ENCODE measurements at places on chromosomes 1 and 21.

- no peak for DNase-seq
Measured at GRCh38 chr21:45432575-45433255, 27.8 kb downstream of the COL18A1 start.

- DNase-seq = no peak
Measured at GRCh38 chr1:39230261-39231190, 26.0 kb downstream of the MACF1 start.

DNA sequence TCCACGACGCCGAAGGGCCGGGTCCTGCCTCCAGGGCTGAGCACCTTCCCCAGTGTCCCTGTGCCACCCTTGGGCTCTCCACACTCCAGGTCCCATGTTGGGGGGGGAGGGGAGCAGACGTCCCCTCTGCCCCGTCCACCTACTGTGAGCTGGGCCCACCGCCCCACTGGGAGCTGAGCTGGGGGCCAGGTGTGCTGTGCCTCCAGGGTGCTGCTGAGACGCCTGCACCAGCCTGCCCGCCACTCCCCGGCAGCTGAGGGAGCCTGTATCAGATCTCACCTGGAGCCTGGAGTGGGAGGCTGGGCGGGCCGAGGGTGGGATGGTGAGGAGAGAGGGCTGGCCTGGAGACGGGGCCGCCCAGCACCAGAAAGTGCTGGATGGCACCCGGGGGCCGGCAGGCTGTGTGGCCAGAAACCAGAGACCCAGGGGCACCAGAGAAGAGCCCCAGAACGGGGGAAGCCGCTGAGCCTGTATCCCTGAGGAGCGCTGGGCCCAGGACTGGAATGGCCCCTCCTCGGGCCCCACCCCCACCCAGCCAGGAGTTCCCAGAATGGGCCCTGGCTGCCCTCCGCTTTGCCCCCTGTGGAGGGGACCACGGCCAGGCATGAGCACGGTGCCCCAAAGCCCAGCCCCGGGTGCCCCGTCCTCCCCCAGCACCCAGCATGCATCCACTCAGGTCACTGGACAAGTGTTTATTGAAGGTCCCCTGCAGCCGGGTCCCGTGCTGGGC is 3.4 kb downstream of the TNFRSF18 start:
- DNase-seq = no peak

- DNase-seq = no peak
Measured at GRCh38 chr1:219812086-219812485, 116.3 kb downstream of the SLC30A10 start.

GRCh38 chr1:202662081-202662480 is 48.2 kb downstream of the SYT2 start:
- peak; percentile 75 for DNase-seq

GRCh38 chr1:201504799-201505502 is 2.0 kb downstream of the CSRP1 start:
- no peak for DNase-seq

DNA sequence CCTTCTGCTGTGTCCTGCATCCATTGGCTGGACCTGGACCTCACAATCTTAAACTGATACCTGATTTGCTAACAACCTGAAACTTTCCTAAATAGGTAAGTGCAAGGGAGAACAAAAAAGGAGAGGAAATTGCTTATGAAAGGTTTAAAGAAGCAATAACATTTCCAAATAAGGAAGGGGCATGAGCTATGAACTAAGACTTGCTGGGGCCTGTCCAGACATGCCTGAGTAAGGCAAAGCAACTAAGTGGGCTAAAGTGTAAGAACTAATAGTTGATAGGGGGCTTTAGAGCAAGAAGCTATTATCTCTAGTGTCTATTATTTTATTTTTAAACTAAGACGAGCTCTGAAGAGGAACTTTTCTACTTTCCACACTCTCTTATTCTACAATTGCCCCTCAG is 11.6 kb downstream of the JMJD4 start:
- DNase-seq = no peak

GRCh38 chr1:38068220-38068979 is 21.8 kb upstream of the POU3F1 start:
- DNase-seq = no peak

GRCh38 chr1:7975212-7975865 is 13.8 kb downstream of the PARK7 start:
- peak; percentile 88 for DNase-seq

DNA sequence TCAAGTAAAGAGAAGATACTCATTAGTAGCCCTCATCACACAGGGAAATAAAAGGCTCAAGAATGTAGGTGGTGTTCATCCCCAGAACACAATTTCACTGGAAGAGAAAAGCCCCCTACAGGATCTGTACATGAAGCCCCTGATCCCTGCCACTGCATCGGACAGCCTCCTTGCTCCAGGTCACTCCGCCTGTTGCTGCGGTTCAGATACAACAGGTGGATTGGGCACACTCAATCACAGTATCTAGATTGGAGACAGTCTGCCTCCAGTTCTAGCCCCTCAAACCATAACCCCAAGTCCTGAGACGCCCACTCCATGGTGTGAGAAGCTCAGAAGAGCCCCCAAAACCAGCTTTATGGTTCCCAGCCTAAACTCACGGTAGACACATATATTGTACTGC is 1.1 kb downstream of the SLAMF9 start:
- no peak for DNase-seq

DNA sequence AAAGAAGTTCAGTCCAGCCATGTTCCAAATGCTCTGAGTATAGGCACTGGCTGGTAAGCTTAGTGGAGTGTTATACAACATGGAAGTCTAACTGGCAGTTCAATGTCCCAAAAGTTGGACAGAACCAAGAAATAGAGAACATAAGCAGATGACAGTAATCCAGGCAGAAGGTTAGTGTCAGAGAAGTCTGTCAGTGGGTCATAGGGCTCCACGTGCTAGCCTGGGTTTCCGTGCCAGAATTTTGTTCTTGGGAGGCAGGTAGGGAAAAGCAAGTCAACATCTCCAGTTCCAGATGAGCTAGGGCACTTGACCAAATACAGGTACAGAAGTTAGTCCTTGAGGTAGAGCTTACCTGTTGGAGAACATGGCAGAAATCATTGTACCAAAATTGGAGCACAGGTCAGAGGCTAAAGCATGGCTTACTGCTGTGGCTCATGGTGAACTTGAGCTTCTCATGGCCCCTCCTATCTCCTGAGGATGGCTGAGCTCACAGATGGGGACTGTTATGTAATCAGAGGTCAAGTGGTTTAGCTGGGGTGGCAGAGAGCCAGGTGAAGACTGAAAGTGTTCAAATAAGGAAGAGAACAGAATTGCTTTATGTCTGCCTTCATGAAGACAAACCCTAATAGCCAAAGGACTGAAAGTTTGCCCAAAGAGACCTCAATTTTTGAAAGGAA is 170.8 kb downstream of the NFIA start:
- peak; percentile 74 for DNase-seq

DNA sequence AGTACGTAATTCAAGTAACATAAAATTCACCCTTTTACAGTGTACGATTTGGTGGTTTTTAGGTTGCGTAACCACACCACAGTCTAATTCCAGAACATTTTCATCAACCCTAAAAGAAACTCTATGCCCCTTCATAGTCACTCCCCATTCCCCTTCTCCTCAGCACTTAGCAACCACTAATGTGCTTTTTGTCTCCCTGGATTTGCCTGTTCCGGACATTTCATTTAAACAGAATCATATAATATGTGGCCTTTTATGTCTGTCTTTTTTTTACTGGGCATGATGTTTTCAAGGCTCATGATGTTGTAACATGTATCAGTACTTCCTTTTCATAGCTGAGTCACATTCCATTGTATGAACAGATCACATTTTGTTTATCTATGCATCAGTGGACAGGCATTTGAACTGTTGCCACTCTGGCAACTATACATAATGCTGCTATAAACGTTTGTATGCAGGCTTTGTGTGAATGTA is 20.8 kb downstream of the OBSCN start:
- no peak for DNase-seq

DNA sequence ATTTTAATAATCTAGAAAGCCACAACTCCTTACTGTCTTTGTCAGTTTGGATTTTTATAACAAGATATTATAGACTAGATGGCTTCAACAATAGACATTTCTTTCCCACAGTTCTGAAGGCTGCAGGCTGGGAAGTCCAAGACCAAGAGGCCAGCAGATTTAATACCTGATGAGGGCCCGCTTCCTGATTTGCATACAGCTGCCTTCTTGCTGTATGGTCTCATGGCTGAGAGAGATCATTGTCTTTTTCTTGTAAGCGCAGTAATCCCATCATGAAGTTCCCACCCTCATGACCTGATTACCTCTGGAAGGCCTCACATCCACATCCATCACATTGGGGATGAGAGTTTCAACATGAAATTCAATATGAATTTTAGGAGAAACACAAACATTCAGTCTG is 9.8 kb downstream of the RPS6KC1 start:
- peak; percentile 53 for DNase-seq

DNA sequence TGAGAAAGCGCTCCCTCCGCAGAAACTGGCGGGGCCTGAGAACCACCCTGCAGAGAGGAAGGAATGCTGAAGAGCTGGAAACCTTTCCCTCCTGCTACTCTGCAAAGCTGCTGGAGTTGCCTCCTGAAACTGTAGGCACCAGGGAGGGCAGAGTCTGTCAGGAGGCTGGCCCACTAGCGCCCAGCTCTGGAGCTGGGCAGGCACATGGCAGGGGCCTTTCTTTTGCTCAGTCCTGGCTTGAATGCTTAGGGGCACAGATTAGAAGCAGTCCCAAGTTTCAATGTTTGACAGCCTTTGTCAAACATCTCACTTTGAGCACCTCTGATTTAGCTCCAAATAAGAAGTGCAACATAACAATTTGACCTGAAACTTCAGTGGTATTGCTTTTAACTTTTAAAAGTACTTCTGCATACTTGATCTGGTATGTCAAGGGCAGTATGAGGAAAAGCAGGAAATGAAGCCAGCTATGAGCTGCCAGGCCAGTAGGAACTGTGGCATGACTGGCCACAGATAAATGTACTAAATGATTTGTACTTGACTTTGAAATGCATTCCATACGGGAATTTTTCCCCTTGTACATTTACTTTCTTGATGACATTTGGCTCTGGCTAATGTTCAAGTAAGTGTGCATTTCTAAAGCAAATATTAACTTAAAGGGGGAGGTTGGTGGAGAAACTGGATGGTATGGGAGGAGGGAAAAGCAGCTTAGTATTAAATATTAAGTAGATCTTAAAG is 7.2 kb downstream of the C1orf116 start:
- no peak for DNase-seq

- DNase-seq = no peak
Measured at GRCh38 chr1:80445033-80445432, 1355.7 kb upstream of the ADGRL2 start.

DNA sequence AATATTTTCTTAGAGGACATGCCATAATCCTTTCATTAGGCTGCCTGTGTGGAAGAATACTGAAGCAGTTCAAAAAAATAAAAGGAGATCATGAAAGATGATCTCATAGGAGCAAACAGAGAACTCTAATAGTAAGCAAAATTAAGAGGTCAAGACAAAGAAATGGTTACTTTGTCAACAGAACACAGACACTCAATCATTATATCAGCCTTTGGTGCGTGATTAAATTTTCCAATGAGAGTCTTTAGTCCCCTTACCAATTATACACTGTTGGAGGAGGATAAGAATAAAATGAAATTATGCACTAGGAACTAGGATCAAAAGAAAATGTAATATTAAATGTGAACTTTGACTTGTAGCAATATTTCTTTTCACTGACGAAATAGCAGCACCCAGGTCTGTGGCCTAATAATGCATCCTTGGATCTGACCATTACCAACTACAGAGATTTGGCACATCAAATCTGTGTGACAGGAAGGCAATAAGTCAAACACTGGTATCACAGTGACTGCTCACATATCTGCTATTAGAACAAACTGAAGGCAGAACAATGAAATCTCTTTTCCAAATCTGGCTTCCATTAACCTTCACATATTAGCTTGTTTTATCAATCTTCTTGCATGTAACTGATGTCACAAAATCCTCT is 1812.9 kb downstream of the PLA2G4A start:
- no peak for DNase-seq

- no peak for DNase-seq
Measured at GRCh38 chr1:185663332-185663731, 70.9 kb upstream of the HMCN1 start.

- peak; percentile 91 for DNase-seq
Measured at GRCh38 chr1:214328770-214329469, 48.0 kb downstream of the SMYD2 start.

GRCh38 chr1:67013573-67013972 is 40.4 kb downstream of the SLC35D1 start:
- DNase-seq = no peak

DNA sequence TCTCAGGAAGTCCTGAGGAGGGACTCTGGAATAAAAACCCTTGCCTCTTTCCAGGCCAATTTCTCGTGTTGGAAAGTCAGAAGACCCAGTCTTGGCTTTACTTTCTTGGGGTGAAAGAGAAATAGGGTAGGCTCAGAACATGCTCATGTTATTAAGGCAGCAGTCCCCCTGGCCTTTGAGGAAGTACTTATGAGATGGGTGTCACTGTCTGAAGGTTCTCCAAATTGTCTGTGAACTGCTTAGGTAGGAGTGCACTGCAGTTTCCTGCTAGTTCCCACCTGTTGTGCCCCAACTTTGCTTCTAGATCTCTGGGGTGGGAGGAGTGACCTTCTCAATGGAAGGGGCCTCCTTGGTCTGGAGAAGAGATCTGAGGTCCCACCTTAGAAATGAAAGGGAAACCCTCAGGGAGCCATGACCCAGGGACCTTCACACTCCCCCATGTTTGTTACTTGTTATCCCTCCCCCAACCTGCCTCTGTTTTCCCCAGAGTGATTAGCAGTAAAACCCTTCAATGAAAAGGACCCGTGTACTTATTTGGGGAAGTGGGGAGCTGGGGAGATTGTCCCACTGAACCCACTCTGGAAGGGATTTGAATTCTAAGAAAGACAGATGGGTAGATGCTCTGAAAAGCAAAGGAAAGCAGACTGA is 5.7 kb downstream of the ZNF691 start:
- DNase-seq = no peak

- no peak for DNase-seq
Measured at GRCh38 chr1:237012788-237013383, 8.6 kb upstream of the MT1HL1 start.

DNA sequence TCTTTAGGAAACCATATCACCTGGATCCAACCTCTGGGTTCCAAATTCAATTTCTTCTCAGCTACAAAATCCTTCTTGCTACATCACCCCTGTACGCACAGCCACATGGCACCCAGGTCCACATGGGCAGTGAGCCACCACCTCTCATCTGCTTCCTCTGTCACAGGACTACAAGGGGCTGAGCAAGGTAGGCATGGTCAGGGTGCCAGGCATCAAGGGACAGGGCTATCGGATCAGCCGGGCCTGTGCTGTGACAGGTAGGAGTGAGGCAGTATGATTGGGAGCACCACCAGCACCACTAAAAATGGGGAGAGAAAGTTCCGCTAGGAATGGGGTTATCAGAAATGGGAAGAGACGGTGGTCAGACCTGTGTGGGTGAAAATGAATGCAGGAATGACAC is 29.4 kb downstream of the S100A6 start:
- no peak for DNase-seq

GRCh38 chr1:30715216-30715615 is 8.2 kb downstream of the MATN1 start:
- peak; percentile 61 for DNase-seq

GRCh38 chr1:160823296-160823695 is 27.3 kb downstream of the LY9 start:
- DNase-seq = no peak

Data from NCI-H82 (cell line).